ENCODE measurements at places on chromosomes 11 and 22. TPM values are rescaled to one million over a fixed set of nuclear protein-coding genes. Genes with fewer than 3 reads are reported as not detected.
A peak's percentile ranks its signal among the peaks of the same experiment; 100 is the strongest.

The OR11H1 gene
- total RNA-seq: not detected

The PARVA gene
- 181 TPM for total RNA-seq

The RNF214 gene
- 20.2 TPM for total RNA-seq

The MS4A15 gene
- total RNA-seq: not detected

The ANO5 gene
- total RNA-seq: 20.8 TPM

The OR52N4 gene
- total RNA-seq: not detected

The MPZL3 gene
- 0.45 TPM for total RNA-seq

The ARCN1 gene
- 107 TPM for total RNA-seq

The EFCAB6 gene
- total RNA-seq: 1.2 TPM

The KRTAP5-11 gene
- not detected for total RNA-seq

The E2F8 gene
- total RNA-seq: not detected

The P2RX3 gene
- not detected for total RNA-seq

The BBOX1 gene
- total RNA-seq: not detected

The IL17REL gene
- total RNA-seq: not detected

The GAL3ST1 gene
- 3.2 TPM for total RNA-seq

The STK33 gene
- 20.5 TPM for total RNA-seq

The PAMR1 gene
- 4.0 TPM for total RNA-seq

The MMP8 gene
- not detected for total RNA-seq

The FZD4 gene
- 27.0 TPM for total RNA-seq

The AMOTL1 gene
- 172 TPM for total RNA-seq

GRCh38 chr11:8512547-8512946, 81.5 kb downstream of the STK33 start:
- no peak for DNase-seq

DNA sequence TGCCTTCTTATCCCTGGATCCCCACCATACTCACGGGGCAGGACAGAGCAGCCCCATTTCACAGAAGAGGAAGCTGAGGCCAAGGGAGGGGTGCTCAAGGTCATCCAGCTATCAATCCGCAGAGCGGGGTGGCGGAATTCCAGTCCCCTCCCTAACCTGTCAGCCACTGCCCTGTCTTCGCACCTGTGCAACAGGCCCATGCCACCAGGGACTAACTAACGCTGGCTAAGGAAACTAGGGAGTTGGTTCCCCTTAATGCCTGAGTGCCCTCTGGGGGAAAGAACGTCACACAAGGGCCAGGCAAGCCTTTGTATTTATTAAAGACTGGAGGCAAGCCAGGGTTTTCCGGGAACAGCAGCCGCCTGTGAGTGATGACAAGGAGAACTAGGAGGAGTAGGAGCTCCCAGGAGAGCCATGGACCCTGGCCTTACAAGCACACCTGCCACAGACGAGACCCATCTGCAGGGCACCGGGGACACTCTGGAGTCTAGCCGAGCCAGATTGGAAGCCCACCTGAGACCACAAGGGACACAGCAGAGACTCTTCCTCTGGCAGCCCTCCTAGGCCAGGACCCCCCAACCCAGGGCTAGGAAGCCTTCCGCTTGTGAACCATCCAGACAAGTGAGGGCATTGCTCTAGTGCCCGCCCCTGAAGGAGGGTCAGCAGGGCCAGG, 64.4 kb downstream of the MYH9 start:
- DNase-seq: no peak

- DNase-seq: no peak
Measured at GRCh38 chr11:134486106-134486505, 74.1 kb upstream of the B3GAT1 start.

GRCh38 chr11:66546368-66546965, at the start of gene ACTN3:
ACTN3 (plus strand) TSS chr11:66546903; CDS start chr11:66546938, 35 bp downstream.
- no peak for DNase-seq

DNA sequence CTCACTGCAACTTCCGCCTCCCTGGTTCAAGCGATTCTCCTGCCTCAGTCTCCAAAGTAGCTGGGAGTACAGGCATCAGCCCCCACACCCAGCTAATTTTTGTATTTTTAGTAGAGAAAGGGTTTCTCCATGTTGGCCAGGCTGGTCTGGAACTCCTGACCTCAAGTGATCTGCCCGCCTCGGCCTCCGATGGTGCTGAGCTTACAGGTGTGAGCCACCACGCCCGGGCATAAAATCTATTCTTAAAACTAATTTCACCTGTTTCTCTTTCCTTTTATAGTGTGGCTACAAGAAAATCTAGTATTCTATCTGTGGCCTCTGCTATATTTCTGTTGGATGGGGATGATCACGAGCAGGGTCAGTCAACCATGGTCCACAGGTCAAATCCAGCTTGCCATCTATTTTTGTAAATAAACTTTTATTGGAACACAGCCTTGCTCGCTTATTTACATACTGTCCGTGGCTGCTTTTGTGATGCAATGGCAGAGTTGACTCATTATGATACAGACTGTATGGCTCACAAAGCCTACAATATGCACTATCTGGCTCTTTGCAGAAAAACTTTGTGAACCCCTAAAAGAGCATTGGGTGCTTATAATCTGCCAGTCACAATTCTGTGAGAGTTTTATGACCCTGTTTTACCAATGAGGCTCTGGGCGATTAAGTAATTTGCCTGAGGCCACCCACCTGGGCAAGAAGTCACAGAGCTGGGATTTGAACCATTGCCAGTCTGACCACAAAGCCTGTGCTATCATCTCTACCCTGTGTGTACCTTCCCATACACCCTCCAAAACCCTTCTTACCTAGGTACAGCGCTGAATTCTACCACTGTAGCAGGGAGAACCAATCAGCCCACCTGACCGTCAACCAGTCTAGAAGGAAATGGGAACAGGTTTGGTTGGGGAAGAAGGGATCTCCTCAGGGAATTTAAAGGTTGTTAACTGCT, 28.3 kb downstream of the SLC1A2 start:
- DNase-seq: no peak

DNA sequence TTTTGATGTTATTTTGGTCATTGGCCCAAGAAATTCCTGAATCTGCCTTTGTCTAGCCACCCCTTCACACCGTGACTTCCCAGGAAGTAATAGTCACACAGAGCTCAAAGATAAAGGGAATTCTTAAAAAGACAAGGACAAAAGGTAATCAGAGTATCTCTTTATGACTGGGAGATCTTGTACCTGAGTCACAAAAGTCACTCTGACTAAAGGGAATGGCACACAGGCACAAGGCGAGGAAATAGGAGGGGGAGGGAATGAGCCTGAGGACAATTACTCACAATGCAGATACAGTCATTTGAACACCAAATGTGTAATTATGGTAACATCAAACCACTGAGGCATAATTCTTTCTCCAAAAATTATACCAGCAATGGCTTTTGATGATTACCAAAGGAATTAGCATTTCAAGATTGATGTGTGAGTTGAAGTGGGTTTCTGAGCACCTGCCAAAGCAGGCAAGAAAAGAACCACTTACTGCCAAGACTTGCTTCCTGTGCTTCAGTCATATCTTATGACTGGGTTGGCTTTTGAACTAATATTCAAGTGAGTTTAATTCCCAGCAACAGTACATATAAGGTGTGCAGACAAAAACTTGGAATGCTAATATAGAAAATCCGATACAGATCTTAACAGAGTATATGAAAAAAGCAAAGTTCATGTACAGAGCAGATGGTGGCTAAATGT, 856.4 kb downstream of the LRRC4C start:
- DNase-seq: no peak

- no peak for DNase-seq
Measured at GRCh38 chr11:59559886-59560285, 48.5 kb downstream of the OR4D9 start.

GRCh38 chr11:119415966-119416365, 7.0 kb downstream of the THY1 start:
- no peak for DNase-seq

GRCh38 chr22:39524089-39524752, 3.9 kb downstream of the ATF4 start:
- DNase-seq: no peak

DNA sequence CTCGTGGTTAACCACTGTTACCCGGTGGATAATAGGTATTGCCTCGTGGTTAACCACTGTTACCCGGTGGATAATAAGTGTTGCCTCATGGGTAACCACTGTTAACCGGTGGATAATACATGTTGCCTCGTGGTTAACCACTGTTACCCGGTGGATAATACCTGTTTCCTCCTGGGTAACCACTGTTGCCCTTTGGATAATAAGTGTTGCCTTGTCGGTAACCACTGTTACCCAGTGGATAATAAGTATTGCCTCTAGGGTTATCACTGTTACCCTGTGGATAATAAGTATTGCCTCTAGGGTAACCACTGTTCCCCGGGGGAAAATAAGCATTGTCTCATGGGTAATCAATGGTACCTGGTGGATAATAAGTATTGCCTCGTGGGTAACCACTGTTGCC, 15.0 kb upstream of the NXPE4 start:
- peak; percentile 24 for DNase-seq

- DNase-seq: no peak
Measured at GRCh38 chr11:122874991-122875390, 7.6 kb upstream of the JHY start.

DNA sequence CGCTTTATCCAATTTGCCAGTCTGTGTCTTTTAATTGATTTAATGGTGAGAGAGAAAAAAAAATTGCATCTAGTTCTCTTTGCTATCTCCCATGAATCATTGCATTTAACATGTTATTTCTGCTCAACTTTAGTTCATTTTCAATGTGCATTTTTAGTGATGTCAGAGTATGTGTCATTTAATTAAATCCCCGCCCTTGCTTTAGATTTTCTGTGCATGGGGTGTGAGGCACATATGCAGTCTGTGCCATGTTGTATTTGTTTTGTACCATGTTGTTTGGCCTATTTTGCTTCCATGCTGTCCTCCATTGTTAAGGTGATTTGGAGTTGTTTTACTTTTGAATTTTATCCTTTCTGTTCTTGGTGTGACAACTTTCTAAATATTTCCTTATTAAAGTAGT, 8.3 kb upstream of the NCR3LG1 start:
- DNase-seq: no peak

- no peak for DNase-seq
Measured at GRCh38 chr11:128985880-128986279, 43.2 kb upstream of the TP53AIP1 start.

GRCh38 chr11:66068154-66068821, 1.8 kb upstream of the PACS1 start:
- DNase-seq: no peak

GRCh38 chr22:45125188-45125587, 38.5 kb upstream of the NUP50 start:
- no peak for DNase-seq

DNA sequence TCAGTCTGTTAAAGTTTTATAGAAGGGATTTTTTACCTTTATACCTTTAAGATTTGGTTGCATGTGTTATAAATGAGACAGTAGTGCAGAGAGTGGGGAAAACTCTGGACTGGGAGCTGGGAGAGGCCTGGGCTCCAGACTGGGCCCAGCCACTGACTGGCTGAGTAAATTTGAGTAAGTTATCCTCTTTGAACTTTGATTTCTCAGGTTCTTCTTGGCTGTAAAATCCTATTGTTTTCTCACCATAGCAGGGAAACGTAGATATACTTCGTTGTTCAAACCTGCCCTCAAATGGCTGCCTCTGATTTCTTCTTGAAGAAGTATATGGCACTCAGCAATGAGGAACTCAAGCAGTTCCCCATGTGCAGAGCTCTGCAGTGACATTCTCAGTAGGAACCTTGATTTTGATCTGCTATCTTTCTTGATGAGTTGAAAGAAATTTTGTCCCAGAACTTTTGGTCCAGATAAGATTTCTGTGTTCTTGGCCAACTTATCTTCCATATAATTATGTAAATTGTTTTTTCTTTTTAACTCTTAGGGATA, 8.8 kb downstream of the BMAL1 start:
- no peak for DNase-seq

DNA sequence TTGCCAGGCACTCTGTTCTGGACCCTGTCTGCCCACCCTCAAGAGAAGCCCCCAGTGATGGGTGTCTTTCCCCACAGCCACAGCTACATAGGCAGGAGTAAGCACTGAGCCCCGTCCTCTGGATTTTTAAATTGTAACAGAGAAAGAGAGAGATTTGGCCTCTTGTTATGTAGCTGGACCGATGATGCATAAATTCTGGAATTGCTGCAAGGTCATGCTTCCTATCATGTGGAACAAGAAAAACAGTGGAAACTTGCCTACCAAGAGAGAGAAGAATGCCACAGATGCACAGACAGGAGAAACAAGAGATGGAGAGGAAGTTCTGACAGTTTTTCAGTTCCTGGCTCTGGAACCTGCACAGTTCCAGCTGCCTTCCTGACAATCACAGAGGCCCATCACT, 150.2 kb downstream of the ETS1 start:
- DNase-seq: no peak

GRCh38 chr11:11409901-11410300, 56.9 kb upstream of the CSNK2A3 start:
- no peak for DNase-seq

DNA sequence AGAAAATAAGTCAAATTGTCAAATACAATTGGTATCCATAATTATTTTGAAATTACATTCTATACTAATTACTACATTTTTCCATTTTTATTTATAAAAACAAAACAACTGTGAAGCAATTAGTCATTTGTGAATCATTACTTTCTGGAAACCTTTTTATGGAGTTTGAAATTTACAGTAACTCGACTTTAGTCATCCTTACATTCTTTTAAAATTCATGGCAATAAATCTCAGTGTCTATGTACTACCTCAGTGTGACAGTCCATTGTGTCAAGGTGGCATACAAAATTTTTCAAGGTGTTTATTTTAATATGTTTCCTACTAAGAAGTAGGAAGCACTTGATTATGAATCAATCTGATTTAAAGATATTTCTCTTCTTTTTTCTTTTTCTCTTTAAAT, 1949.4 kb upstream of the RAG2 start:
- no peak for DNase-seq

GRCh38 chr11:7506243-7506642, 7.6 kb upstream of the PPFIBP2 start:
- no peak for DNase-seq

DNA sequence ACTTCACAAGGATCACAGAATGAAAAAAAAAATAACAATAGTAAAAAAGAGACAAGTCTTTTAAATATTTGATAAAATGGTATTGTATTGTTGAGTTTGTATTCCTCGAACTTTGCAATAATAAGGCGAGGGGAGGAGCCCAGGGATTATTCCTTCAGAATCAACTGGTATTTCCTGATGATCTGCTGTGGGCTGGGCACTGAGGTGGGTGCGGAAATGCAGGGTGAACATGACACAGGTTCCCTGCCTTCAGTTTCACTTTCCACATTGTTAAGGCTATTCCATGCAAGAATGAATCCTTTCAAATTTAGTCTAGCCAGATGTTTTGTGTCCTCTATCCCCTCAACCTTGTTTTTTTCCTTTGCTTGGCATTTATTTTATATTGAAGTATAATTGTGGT, 2.1 kb upstream of the EIF3M start:
- no peak for DNase-seq

GRCh38 chr11:112881461-112881860, 79.8 kb upstream of the NCAM1 start:
- DNase-seq: no peak

- no peak for DNase-seq
Measured at GRCh38 chr11:119623682-119624081, 105.3 kb downstream of the NECTIN1 start.

All from esophagus muscularis mucosa (tissue), 4 donors.